ENCODE measurements at places on chromosomes 2 and 18. TPM values are rescaled to one million over a fixed set of nuclear protein-coding genes. Genes with fewer than 3 reads are reported as not detected.

The HOXD1 gene
- 11.5 TPM for polyA plus RNA-seq

The MC2R gene
- polyA plus RNA-seq, result 0.24 TPM

The TBR1 gene
- polyA plus RNA-seq, result not detected

The OTX1 gene
- polyA plus RNA-seq, result not detected

All from renal pelvis (tissue), 12 donors.